ENCODE measurements at places on chromosomes 5 and 9.

- peaks cover 28% of the 10 kb centered on the region for H3K4me1 ChIP-seq
- peak; percentile 83 for DNase-seq
- peak overlapping the region; percentile 75 for H3K27ac ChIP-seq
- no peaks in the 10 kb centered on the region for H3K27me3 ChIP-seq
- no peaks in the 10 kb centered on the region for H3K36me3 ChIP-seq
Measured at GRCh38 chr5:140345919-140346347, 470 bp downstream of the HBEGF start.

GRCh38 chr5:135391116-135391868 is 7.7 kb downstream of the MACROH2A1 start:
- H3K4me3 ChIP-seq = no peak overlapping the region
- no peak for DNase-seq
- H3K4me1 ChIP-seq = peaks cover 6% of the 10 kb centered on the region
- H3K27me3 ChIP-seq = no peaks in the 10 kb centered on the region

DNA sequence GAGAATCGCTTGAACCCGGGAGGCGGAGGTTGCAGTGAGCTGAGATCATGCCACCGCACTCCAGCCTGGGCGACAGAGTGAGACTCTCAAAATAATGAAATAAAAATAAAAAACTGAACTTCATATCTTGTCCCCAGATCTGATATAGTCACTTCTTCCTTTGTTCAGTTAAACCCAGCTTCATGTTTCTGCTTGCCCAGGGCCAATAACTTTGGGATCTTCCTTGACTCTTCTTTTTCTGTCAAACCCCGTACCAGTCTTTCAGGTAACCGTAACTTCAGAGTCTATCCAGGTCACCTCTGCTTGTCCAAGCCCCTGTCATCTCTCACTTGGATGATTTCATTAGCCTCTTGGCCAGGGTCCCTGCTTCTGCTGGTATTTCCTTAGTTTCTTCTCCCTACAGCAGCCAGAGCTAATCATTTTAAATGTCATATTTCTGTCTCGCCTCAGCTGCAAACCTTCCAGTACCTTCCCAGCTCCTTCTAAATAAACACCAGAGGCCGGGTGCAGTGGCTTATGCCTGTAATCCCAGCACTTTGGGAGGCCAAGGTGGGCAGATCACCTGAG is 19.7 kb upstream of the ABL1 start:
- H3K36me3 ChIP-seq = no peaks in the 10 kb centered on the region
- H3K27me3 ChIP-seq = no peaks in the 10 kb centered on the region
- DNase-seq = no peak
- H3K4me3 ChIP-seq = no peak overlapping the region

DNA sequence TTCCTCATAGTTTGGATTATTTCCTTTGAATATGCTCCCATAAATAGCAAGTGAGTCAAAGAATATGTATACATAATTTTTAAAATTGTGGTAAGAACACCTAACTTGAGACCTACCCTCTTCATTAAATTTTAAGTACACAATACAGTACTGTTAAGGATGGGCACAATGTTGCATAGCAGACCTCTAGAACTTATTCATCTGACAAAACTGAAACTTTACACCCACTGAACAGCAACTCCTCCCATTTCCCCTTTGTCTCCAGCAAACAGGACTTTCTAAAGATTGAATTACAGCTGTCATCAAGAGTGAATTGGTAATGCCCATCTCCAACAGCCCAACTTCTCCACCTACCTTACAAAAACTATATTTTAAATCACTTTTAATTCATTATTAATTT is 388.9 kb downstream of the HTR1A start:
- no peak overlapping the region for H3K4me3 ChIP-seq
- H3K27ac ChIP-seq = no peak overlapping the region
- H3K27me3 ChIP-seq = no peaks in the 10 kb centered on the region

DNA sequence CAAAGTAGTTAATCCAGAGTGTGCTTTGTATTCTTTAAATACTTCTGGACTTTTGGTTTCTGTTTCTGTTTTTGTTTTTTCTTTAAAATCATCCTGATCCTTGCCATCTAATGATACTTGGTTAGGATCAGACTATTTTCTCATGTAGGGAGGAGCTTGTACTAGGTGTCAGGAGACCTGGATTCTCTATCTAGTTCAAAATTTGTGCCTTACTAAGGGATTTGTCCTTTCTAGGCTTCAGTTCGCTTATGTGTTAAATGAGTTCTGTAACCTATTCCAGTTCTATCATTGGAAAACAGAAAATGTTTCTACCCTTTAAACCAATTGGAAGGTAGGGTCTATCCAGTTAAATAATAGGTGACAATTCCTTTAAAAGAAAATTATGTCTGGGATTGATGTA is 3.3 kb upstream of the MEF2C start:
- peak overlapping the region; percentile 90 for H3K27ac ChIP-seq
- H3K4me3 ChIP-seq = peak overlapping the region; percentile 83
- DNase-seq = no peak

- H3K4me3 ChIP-seq = no peak overlapping the region
- DNase-seq = no peak
- no peaks in the 10 kb centered on the region for H3K4me1 ChIP-seq
- no peak overlapping the region for H3K27ac ChIP-seq
Measured at GRCh38 chr5:139090581-139090980, 107.6 kb downstream of the SIL1 start.

GRCh38 chr5:69305512-69305911 is 27.1 kb downstream of the CCDC125 start:
- no peak overlapping the region for H3K27ac ChIP-seq
- no peak for DNase-seq
- H3K4me1 ChIP-seq = no peaks in the 10 kb centered on the region
- H3K36me3 ChIP-seq = peaks cover 14% of the 10 kb centered on the region
- no peaks in the 10 kb centered on the region for H3K27me3 ChIP-seq
- no peak overlapping the region for H3K4me3 ChIP-seq

DNA sequence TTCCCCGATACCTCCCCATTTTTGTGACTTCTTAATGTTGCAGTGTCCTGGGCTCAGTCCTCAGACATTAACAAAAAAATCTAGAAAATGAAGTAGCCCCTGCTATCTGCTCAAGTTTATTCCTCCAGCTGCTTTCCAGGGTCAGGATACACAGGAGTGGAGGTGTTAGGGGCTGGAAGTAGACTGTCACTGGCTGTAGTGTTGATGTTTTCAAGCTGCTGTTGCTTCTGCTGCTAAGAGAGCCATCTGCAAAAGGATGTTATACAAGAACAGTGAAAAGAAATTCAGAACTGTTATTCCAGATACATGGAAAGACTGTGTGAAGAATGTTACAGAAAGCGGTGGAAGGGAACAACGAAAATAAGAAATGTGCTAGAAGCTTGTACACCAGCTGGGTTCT is 10.7 kb downstream of the CD14 start:
- DNase-seq = no peak
- H3K27me3 ChIP-seq = no peaks in the 10 kb centered on the region
- no peak overlapping the region for H3K4me3 ChIP-seq
- no peaks in the 10 kb centered on the region for H3K36me3 ChIP-seq

DNA sequence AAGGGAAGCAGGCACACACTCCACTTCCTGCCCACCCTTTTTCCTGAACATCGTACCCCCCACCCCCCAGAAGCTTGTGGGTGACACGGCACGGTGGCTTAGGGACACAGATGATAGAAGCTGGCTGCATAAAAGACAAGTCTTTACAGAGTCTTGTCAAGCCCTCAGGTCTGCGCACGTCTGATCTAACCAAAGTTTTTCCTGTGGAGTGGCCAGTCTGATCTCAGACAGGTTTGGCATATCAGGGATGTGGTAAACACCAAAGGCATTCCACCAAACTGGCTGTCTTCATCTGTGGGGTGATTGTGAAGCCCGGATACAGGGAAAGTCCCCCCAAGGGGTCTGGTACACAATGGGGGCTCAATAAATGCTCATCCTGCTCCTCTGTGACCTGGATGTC is 50.0 kb downstream of the CRB2 start:
- H3K27me3 ChIP-seq = no peaks in the 10 kb centered on the region
- no peak overlapping the region for H3K4me3 ChIP-seq
- H3K36me3 ChIP-seq = no peaks in the 10 kb centered on the region
- H3K4me1 ChIP-seq = no peaks in the 10 kb centered on the region

DNA sequence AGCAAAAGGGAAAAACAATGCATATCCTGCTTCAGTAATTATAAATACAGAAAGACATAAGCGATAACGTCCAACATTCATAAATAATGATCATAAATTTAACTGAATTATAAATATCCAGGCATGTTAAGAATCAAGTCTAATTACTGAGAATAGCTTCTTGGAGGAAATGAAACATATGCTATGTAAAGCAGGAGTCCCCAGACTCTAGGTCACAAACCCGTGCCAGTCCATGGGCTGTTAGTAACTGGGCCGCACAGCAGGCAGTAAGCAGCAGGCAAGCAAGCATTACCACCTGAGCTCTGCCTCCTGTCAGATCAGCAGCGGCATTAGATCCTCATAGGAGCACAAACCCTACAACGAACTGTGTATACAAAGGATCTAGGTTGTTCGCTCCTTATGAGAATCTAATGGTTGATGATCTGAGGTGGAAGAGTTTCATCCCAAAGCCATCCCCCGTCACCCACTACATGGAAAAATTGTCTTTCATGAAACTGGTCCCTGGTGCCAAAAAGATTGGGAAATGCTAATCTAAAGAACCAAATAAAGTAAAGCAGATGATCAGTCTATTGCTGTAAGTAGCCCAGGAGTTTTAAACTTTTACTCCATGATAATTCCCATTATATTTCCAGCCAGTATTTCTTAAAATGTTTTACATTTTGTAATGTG is 50.4 kb downstream of the CERT1 start:
- no peak overlapping the region for H3K4me3 ChIP-seq
- DNase-seq = no peak
- no peaks in the 10 kb centered on the region for H3K36me3 ChIP-seq
- no peak overlapping the region for H3K27ac ChIP-seq

DNA sequence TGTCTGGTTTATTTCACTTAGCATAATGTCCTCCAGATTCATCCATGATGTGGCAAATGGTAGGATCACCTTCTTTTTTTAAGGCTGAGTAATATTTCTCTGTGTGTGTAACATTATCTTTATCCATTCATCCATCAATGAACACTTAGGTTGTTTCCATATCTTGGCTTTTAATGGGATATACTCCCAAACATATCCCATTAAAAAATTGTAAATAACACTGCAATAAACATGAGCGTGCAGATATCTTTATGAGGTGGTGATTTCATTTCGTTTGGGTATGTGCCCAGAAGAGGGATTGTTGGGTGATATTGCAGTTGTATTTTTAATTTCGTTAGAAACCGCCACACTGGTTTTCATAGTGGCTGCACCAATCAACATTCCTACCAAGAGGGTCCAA is 36.2 kb upstream of the UGCG start:
- H3K4me3 ChIP-seq = no peak overlapping the region
- H3K27me3 ChIP-seq = no peaks in the 10 kb centered on the region
- no peak overlapping the region for H3K27ac ChIP-seq
- DNase-seq = no peak
- no peaks in the 10 kb centered on the region for H3K36me3 ChIP-seq
- no peaks in the 10 kb centered on the region for H3K4me1 ChIP-seq

DNA sequence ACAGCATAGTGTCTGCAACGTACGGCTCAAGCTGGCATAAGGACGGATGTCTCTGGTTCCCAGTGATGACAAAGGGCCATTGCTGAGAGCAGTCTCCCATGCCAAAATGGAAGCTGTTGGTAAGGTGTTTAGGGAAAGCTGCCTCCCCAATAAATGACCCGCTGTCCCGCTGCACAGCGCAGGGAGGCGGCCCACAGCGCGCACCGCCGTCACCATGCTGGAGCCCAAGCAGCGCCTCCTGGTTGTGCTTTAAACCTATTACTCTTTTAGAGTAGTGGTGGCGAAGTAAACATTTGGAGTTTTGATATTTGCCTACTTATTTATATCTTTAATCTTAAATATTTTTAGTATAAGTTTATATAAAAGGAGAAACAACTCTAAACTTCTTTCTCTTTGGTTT is 70.4 kb upstream of the C5orf63 start:
- no peaks in the 10 kb centered on the region for H3K36me3 ChIP-seq
- no peaks in the 10 kb centered on the region for H3K27me3 ChIP-seq
- H3K4me3 ChIP-seq = no peak overlapping the region
- DNase-seq = no peak
- H3K27ac ChIP-seq = no peak overlapping the region
- no peaks in the 10 kb centered on the region for H3K4me1 ChIP-seq

DNA sequence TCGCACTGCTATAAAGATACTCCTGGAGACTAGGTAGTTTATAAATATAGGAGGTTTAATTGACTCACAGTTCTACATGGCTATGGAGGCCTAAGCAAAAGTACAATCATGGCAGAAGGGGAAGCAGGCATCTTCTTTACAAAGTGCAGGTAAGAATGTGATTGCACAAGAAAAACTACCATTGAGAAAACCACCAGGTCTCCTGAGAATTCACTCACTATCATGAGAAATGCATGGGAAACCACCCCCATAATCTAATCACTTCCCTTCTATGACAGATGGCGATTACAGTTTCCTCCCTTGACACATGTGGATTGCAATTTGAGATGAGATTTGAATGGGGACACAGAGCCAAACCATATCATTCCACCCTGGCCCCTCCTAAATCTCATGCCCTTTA is 121.2 kb upstream of the ST8SIA4 start:
- no peak for DNase-seq
- H3K27ac ChIP-seq = no peak overlapping the region
- H3K4me3 ChIP-seq = no peak overlapping the region
- H3K27me3 ChIP-seq = no peaks in the 10 kb centered on the region
- no peaks in the 10 kb centered on the region for H3K36me3 ChIP-seq
- H3K4me1 ChIP-seq = no peaks in the 10 kb centered on the region

All from ascending aorta (tissue), 2 donors.